Ascending aorta (tissue), 2 donors: ENCODE measurements at places on chromosomes 11 and 22. TPM values are rescaled to one million over a fixed set of nuclear protein-coding genes. Genes with fewer than 3 reads are reported as not detected.

DNA sequence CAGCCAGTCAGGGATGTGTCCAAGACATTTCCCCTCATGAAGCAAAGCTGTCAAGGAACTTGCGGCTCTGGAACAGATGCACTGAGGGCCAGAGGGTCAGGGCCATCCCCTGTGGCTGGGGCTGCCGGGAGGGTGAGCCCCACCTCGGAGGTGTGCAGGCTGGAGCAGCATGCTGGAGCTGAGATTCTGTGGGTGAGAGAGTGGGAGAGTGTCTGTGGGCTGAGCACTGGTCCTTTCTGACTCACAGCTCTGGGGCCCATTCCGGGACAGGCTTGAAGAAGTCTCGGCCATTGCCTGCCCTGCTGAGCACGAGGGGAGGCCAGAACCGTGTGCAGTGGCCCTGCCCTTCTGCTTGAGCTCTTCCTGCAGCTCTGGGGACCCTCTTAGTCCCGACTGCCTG, 2.1 kb downstream of the OMP start:
- no peaks in the 10 kb centered on the region for H3K27me3 ChIP-seq
- no peaks in the 10 kb centered on the region for H3K4me1 ChIP-seq
- no peaks in the 10 kb centered on the region for H3K36me3 ChIP-seq
- H3K27ac ChIP-seq: no peak overlapping the region
- DNase-seq: no peak

DNA sequence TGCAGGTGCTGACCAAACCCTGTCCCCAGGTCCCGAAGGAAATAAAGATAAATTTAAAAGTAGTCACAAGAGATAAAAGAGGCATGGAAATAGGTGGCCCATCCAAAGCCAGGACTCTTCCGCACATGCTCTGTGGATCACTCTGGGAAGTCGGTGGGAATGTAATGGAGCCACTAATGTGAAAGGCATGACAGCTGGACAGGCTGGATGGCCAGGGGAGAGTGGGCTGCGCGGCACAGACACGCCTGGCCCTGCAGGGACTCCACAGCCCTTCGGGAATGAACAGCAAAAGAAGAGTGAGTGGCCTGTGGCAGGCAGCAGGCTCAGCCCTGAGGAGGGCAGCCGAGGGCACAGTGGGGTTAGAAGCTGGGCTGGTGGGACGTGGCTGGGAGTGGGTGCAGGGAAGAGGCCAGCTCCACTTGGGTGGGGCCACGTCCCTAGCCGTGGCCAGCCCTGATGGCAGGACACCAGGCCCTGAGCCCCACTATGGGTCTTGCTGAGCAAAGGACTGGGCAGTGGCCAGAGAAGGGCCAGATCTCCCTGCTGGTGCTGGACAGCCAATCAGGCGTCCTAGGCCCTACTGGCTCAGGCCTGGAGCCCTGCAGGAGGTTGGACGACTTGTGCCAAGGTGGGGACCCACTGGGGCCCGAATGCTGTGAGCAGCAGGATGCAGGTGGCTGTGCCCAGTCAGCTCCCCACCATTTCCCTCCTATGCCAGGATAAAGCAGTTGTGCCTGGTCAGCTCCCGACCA, 31.3 kb upstream of the GNB1L start:
- H3K27ac ChIP-seq: no peak overlapping the region
- H3K4me3 ChIP-seq: no peak overlapping the region
- H3K27me3 ChIP-seq: no peaks in the 10 kb centered on the region
- DNase-seq: no peak

DNA sequence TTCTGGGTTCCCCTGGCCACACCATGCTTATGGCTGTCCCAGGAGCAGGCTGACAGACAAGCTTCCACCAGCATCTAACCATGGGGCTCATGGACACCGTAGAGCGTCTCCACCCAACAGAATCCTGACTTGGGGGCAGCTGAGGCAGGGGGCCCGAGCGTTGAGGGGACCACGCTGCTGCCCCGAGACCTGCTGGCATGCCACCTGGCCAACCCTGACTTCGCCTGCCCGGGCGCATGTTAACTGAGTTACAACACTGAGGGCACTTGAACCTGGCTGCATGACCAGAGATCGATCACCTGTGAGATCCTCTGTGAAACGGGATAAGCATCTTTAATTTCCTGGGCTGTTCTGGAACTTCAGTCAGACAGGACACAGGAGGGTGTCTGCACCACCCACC, 13.7 kb downstream of the PPM1F start:
- peak overlapping the region; percentile 54 for H3K4me3 ChIP-seq
- peaks cover 41% of the 10 kb centered on the region for H3K4me1 ChIP-seq
- H3K27ac ChIP-seq: peak overlapping the region; percentile 99
- no peak for DNase-seq

DNA sequence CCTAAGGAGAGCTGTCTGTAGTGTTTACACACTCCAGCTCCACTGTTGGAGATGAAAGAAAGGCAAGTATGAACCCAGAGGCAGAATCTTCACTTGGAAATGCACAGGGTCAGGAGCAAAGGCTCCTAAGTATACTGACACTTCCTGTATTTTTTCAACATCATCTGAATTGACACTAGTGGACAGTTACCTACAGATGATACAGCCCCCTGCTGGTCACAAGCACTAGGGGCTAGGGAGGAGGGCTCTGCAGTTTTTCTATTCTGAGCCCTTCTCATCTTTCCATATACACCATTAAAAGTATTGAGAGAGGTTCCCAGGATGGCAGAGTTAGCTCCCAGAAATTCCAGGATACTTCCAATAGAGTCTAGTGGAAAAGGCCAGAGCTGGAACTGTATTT, 290.3 kb upstream of the API5 start:
- DNase-seq: no peak
- H3K36me3 ChIP-seq: no peaks in the 10 kb centered on the region
- no peak overlapping the region for H3K4me3 ChIP-seq

DNA sequence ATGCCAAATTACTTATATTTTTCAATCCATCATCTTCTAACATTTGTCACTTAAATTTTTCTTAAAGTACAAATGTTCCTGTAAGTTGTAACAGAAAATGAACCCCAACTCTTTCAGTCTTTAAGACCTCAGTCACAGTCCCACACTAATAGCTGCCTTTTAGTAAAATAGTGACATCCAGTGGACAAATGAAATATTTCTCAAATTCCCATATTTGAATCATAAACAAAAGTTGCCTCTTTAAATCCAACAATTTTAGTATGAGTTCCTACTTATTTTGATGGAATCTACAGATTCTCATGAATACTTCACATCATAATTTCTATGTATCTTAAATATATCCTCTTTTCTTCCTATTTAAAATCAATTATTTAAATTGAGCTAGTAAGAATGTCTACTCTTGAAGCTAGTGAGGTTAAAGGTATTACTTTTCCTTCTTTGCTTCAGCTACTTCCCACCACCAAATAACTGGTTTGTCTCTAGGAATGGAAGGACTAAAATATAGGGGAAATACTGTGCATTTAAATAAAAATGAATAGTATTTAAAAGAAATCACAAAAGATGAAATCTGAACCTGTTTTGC, 9.2 kb downstream of the LIN7C start:
- no peak for DNase-seq
- no peak overlapping the region for H3K27ac ChIP-seq
- H3K36me3 ChIP-seq: peaks cover 20% of the 10 kb centered on the region
- H3K27me3 ChIP-seq: no peaks in the 10 kb centered on the region
- no peaks in the 10 kb centered on the region for H3K4me1 ChIP-seq

DNA sequence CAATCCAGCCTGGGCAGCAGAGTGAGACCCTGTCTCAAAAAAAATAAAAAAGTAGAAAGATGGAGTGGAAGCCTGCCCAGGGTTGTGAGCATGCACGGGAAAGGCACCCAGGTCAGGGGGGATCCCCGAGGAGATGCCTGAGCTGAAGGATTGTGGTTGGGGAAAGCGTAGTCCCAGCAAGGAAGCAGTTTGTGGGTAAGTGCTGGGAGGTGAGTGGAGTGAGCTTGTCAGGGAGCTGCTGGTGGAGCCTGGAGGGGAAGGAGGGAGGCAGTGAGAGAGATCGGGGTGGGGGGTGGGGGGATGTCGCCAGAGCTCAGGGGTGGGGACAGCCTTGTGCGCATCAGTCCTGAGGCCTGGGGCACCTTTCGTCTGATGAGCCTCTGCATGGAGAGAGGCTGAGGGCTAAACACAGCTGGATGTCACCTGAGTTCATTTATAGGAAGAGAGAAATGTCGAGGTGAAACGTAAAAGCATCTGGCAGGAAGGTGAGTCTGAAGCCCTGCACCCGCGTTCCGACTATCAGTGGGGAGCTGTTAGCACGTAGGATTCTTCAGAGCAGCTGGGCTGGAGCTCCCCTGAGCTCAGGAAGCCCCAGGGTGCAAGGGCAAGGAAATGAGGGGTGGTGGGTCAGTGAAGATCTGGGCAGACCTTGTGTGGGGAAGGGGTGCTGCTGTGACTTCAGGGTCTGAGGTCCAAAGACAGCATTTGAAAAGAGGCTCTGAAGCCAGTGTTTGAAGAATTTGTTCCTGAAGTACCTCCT, 10.2 kb downstream of the TMEM121B start:
- no peaks in the 10 kb centered on the region for H3K4me1 ChIP-seq
- no peak overlapping the region for H3K4me3 ChIP-seq
- H3K27me3 ChIP-seq: no peaks in the 10 kb centered on the region
- no peak for DNase-seq
- peaks cover 27% of the 10 kb centered on the region for H3K36me3 ChIP-seq
- no peak overlapping the region for H3K27ac ChIP-seq

DNA sequence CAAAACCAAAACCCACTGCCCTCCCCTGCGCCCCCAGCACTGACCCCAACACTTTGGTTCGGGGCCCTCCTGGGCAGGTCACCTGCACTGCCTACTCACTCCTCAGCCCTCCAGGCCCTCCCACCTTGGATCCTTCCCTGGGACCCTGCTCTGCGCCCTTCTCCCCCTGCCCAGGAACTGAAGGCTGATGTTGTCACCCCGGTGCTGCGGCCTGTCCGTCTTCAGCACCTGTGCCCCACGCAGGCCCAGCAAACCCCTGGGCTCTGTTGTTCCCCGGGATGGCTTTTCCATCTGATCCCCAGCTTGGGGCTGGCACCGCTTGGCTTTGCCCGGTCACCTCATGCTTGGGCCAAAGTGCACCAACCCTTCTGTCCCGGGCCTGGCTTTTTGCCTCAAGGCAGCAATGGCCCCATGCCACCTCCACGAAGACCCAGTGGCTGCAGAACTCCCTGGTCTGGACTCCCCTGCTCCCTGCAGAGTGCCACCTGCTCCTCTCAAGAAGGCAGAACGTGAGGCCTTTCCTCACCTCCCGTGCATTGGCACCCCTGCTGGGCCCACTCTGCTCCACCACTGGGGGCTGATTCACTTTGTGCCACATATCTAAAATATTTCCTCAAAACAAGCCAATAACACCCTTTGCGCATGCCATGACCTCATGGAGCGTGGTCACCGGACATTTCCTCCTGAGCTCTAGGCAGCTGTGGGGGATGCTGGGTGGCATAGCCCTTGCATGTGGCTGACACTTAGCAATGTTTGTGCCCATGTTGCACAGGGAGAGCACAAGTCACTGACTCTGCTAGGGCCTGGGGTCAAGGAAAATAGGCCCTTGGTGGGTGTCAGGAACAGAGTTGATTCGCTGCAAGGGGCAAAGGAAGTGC, 8.8 kb downstream of the PPM1F start:
- H3K27ac ChIP-seq: peak overlapping the region; percentile 94
- peaks cover 34% of the 10 kb centered on the region for H3K4me1 ChIP-seq
- H3K27me3 ChIP-seq: no peaks in the 10 kb centered on the region
- no peak for DNase-seq
- peaks cover 6% of the 10 kb centered on the region for H3K36me3 ChIP-seq

GRCh38 chr11:44911029-44911814, 39.5 kb downstream of the TP53I11 start:
- H3K27me3 ChIP-seq: no peaks in the 10 kb centered on the region
- peak overlapping the region; percentile 26 for H3K27ac ChIP-seq
- DNase-seq: peak; percentile 94
- no peaks in the 10 kb centered on the region for H3K36me3 ChIP-seq
- H3K4me3 ChIP-seq: no peak overlapping the region

DNA sequence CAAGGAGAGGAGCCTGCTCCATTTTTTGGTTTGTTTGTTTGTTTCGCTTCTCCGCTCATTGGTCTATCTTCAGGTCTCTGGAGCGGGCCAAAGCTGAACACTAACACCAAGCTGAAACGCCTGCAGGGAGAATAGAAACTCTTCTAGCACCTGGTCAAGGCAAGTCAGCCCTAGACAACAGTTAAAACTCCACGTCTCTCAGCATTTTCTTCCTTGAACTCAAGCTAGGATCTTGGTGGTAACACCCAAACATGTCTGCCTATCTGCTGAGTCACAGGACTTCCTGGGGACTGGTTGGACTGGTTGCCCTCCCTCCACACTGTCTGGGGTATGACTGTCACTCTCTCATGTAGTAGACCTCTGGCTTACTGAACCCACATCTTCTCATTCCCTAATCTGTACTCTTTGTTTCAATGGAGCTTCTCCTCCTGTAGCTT, 23.9 kb upstream of the RBFOX2 start:
- H3K4me3 ChIP-seq: no peak overlapping the region
- H3K27ac ChIP-seq: no peak overlapping the region
- no peaks in the 10 kb centered on the region for H3K27me3 ChIP-seq
- H3K36me3 ChIP-seq: no peaks in the 10 kb centered on the region
- DNase-seq: no peak

- DNase-seq: no peak
- H3K27ac ChIP-seq: no peak overlapping the region
- no peak overlapping the region for H3K4me3 ChIP-seq
- no peaks in the 10 kb centered on the region for H3K36me3 ChIP-seq
- no peaks in the 10 kb centered on the region for H3K4me1 ChIP-seq
- H3K27me3 ChIP-seq: no peaks in the 10 kb centered on the region
These were observed 3.7 kb downstream of the OR8B2 start for GRCh38 chr11:124380585-124380984.

GRCh38 chr11:117789241-117789640, 7.8 kb downstream of the DSCAML1 start:
- no peak for DNase-seq
- H3K4me1 ChIP-seq: no peaks in the 10 kb centered on the region
- no peaks in the 10 kb centered on the region for H3K27me3 ChIP-seq
- H3K36me3 ChIP-seq: no peaks in the 10 kb centered on the region
- no peak overlapping the region for H3K27ac ChIP-seq

DNA sequence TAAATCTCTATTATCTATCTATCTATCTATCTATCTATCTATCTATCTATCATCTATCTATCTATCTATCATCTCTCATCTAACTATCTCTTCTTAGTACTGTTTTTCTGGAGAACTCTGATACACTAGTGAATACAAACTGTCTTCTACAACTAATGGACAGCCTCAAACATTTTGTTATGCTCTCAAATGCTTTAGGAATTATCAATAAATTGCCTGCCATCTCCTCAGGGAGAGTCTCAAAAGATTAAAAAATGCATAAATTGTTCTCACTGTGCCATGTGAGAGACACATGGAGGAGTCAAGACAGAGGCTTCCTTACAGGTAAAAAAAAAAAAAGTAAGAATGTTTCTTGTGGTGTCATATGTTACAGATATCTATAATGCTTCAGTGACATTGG, at the start of gene OR8K3:
Gene OR8K3 (plus strand): TSS at position 301 of the 400 bp plus-strand sequence. CDS start 3,163 bp downstream, outside the sequence.
- no peaks in the 10 kb centered on the region for H3K4me1 ChIP-seq
- no peak for DNase-seq
- no peak within 1 kb of the TSS for H3K4me3 ChIP-seq
- H3K27me3 ChIP-seq: no peaks in the 10 kb centered on the region
- H3K36me3 ChIP-seq: no peaks in the 10 kb centered on the region
- no peak within 1 kb of the TSS for H3K27ac ChIP-seq

The C22orf42 gene
- not detected for total RNA-seq

The KRTAP5-7 gene
- not detected for total RNA-seq
